Activated B cell treated with CpG ODN at 0.5 μM for 24 hours (primary cell): ENCODE measurements at places on chromosomes 6 and 20. TPM values are rescaled to one million over a fixed set of nuclear protein-coding genes. Genes with fewer than 3 reads are reported as not detected.
A peak's percentile ranks its signal among the peaks of the same experiment; 100 is the strongest.

DNA sequence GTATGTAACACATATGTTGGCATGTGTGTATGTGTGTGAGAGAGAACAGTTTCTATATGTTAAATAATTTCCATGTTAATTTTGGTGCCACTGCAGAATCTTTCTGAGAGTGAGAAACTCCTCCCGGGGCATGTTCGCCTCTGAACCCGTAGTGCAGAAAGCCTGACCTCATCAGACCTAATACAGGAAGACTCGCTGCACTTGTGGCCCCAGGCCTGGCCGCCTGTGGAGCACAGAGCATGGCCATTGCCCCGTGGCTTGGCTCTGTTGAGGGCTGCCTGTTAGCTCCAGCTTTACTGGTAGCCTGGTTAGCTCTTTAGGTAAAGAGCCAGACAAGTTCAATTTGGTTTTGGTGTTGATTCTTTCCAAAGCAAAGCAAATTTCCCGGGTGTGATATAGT lies 25.5 kb downstream of the FARS2 start:
- DNase-seq = no peak

- DNase-seq = no peak
Measured at GRCh38 chr20:24097506-24098245, 109.1 kb upstream of the GGTLC1 start.

DNA sequence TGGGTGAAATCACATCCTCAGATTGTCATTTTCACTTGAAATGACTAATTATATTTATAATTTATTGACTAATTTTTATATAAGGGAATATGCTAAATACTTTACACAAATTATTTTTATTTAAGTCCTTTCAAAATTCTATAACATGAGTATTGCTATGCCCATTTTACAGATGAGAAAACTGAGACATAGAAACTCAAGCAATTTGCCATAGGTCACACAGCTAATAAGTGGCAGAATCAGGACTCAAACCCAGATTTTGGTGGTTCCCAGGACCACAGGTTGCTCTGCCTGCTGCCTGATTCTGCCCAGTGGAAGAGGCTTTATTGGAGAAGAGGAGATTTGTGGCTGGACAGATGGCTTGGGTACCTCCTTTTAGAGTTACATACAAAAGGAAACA lies 4.9 kb downstream of the ALDH8A1 start:
- no peak for DNase-seq

DNA sequence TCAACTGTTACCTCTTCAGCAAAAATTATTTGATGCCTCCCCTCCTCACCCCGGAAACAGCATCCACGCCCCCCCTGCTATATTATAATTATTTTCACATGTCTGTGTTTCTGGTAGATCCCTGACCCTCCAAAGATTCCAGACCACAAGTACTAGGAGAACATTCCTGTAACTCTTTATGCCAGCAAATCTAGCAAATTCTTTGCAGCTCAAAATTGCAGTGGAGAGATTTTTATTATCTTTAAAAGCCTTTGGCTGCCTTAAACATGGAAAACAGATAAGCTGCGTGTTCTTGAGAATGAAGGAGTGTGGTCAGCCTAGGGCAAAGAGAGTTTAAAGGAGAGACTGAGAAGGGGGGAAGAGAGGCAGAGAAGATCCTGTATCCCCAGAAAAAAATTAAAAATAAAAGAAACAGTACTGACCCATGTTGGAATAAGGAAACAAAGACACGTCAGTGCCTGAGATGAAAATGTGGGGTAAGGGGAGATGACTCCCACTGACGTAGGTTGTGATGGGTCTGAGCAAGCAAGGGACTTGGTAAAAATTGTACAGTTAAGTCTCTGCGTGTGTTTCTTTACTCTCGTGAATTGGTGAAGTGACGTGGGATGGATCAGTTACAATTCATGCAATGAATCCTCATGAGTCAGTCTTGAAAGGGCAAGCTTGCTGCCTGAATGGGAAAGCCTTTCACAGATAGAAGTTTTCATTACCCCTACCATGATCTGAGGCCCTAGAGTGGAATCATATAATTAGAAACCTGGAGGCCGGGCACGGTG lies 8.3 kb downstream of the ID4 start:
- DNase-seq = no peak

GRCh38 chr20:37123441-37123840 lies 27.6 kb upstream of the RBL1 start:
- no peak for DNase-seq

CCN6 gene
- total RNA-seq = not detected in 2 replicates

DNA sequence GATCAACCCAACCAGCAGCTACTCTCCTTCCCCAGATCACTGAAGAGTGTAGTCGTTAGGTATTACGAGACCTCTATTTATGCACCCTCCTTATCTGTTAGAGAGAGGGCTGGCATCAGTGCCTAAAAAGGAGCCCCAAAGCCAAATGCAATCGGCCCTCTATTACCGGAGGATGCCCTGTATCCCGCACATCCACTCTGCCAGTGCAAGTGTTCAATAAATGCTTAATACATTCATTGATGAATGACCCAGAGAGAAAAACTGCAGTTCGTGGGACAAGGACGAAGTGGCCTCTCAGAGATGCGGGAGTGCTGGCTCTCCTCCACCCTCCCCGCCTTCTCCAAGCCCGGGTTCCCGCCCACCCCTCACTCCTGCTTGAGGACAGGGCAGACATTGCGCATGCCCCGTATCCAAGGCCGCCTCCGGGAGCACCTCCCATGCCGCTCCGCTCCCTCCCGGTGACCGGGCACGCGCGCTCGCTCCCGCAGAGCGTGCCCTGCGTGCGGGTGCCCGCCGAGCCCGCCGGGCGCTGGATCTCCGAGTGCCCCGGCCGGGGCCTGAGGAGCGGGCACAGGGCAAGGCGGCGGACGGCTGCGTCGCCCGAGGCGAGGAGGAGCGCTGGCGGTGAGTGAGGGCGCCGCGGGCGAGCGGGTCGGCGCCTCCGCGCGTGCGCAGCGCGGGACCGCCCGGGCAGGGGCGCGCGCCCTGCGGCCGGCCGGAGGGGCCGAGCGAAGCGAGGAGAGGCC lies 27.2 kb upstream of the BTBD3 start:
- peak; percentile 35 for DNase-seq

DNA sequence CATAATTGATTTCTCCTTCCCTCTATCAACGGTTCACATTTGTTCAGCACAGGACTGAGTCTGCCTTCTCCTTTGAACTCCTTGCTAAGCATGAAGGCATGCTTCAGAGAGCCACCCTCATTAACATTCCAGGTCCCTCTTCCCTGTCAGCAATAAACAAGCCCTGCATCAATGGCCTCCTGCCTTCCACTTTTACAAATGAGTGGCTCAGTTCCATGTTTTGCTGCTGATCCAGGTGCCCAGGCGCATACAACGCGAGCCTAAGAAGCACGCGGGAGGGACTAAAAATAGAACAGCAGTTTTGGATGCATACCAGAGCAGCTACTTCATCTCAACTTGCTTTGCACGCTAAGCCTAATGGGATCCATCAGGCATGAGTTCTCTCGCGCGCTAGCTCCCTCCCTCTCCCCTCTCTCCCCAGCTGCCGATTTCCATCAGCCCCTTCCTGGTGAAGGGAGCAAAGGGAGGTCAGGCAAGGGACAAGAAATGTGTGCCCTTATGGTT lies 53.4 kb downstream of the TRAF3IP2 start:
- no peak for DNase-seq
